ENCODE measurements at places on chromosomes 12 and 14.

DNA sequence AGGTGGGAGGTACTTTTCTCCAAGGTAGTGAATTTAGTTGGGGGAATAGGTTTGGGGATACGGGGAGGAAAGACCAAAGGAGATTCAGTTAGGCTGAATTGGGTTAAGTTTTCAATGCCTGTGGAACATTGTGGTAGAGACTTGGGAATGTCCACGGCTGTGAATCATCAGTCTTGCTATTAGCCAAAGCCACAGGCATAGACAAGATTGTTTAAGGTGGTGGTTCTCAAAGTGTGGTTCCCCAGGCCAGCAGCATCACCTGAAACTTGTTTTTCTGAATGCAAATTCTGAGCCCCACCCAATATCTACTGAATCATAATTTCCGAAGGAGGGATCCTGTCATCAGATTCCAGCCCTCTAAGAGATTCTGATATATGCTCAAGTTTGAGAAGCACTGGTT, 316.2 kb downstream of the EGLN3 start:
- no peak for DNase-seq

GRCh38 chr14:105377555-105378182, 20.7 kb upstream of the TEX22 start:
- no peak for DNase-seq

- no peak for DNase-seq
Measured at GRCh38 chr12:87931812-87932211, 97.4 kb downstream of the C12orf50 start.

GRCh38 chr12:108319277-108320234, 19.6 kb downstream of the CMKLR1 start:
- no peak for DNase-seq

GRCh38 chr14:85528080-85528896, 1.7 kb upstream of the FLRT2 start:
- DNase-seq, result no peak

- no peak for DNase-seq
Measured at GRCh38 chr12:40921563-40922163, 229.4 kb downstream of the CNTN1 start.

DNA sequence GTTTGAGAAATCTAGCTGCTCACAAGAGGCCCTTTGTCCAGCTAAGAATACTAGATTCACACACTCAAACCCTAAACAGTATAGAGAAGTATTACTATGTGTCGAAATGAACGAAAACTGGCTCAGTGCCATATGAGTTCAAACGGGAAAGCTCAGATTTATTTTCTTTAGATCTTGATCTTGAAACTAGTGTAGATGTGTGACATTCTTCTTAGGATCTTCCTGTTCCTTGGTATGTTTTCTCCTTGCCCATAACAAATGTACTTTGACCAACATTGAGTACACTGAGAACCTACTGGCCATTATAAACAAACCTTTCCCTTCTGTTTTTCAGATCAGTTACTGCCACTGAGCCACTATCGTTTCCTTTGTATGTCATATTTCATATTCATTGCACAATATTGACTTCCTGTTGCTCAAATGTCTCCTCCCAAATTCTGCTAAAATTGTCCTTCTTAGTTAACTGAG, 21.3 kb downstream of the MYBPC1 start:
- DNase-seq, result no peak

DNA sequence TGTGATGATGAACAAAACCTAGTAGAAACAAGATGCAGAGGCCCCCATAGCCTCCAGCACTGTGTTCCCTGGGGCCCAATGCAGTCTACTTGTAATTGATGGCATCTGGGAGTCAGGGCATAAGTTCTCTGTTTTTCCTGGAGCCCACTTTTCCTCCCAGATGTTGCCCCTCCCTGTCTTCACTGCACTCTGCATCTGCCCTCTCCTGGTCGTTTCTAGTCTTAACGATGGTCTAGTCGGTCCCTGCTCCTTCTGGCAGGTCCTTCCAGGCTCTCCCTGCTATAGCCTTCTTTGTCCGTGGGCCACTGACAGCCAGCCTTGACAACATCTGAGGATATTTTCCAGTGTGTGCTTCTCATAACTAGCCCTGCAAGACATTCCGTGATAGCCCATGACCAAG, 208.3 kb downstream of the GXYLT1 start:
- DNase-seq, result no peak

- no peak for DNase-seq
Measured at GRCh38 chr14:90505531-90505930, 108.7 kb downstream of the CALM1 start.

GRCh38 chr12:124335426-124336183, 40.7 kb downstream of the RFLNA start:
- no peak for DNase-seq

DNA sequence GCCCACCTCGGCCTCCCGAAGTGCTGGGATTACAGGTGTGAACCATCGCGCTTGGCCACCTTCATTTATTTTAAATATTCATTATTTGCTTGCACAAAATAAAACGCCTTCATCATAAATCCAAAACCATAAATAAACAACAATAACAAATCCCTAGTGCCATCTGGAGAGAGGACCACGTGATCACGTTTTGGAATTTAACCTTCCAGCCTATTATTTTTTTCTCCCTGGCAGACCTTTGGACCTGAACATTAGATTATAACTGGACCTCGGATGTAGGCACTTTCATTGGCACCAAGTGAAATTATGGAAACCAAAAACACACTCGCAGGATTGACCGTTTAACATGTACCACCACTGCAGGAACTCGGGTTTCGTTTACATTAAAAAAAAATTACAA, 2.0 kb downstream of the DNAH10 start:
- DNase-seq, result no peak

GRCh38 chr12:76144245-76144549, 59.7 kb upstream of the NAP1L1 start:
- DNase-seq, result no peak

GRCh38 chr12:79381248-79382208, 309.2 kb downstream of the PAWR start:
- DNase-seq, result no peak

GRCh38 chr12:124481772-124482566, 85.4 kb downstream of the NCOR2 start:
- DNase-seq, result no peak

- no peak for DNase-seq
Measured at GRCh38 chr14:71692496-71692895, 239.7 kb upstream of the RGS6 start.

- DNase-seq, result no peak
Measured at GRCh38 chr14:61192989-61193388, 88.1 kb downstream of the TMEM30B start.

GRCh38 chr12:64332938-64333337, 57.6 kb downstream of the C12orf56 start:
- no peak for DNase-seq

- no peak for DNase-seq
Measured at GRCh38 chr14:29603696-29604095, 324.0 kb downstream of the PRKD1 start.

DNA sequence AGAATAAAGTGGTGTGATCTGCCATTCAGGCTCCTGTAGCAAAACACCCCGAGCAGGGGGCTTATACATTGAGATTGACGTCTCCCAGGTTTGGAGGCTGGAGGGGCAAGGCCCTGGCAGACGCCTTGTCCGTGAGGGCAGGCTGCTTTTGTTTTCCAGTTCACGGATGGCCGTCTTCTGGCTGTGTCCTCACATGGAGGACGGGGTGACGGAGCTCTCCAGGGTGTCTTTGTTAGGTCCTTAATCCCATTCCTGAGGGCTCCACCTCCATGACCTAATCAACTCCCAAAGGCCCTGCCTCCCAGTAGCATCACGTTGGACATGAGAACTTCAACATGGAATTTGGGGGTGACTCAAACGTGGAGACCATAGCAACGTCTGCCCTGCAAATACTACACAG, 147.7 kb downstream of the KIF26A start:
- DNase-seq, result no peak

GRCh38 chr12:93751864-93752610, 74.9 kb downstream of the CRADD start:
- no peak for DNase-seq

DNA sequence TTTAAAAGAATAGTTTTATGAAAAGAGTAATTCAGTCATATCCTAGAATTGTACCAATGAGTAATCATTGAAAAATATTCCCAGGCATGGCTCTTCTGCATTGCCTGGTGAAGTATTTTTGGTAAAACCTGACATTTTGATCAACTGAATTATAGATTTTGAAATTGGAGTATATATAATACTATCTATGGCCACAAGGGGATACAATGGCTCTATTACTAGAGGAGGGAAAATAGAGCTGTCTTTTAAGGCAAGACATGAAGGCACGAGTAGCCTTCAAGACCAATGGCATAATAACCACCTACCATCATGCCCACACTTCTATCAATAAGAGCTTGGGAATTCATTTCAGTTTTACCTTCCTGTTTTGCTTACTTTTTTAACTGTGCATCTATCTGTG, 1241.4 kb upstream of the TMEM132C start:
- no peak for DNase-seq

- DNase-seq, result no peak
Measured at GRCh38 chr14:64733321-64733720, 29.1 kb downstream of the PLEKHG3 start.

DNA sequence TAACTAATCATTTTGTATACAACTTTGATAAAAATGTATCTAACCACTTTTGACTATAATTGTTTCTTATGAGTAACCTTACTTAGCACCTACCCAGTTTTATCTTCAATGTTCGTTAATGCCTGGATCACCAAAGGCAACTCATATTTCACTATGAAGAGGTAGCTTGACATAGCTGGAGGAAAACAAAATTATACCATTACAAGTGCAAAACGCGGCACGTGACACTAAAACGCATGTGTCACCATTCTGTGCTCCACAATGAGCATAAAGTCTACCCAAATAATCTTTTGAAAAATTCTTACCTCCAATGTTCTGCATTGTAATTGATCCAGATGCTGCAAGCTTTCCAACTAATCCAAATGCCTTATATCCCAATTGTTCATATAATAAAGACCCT, 5.8 kb downstream of the SLC38A2 start:
- no peak for DNase-seq

- DNase-seq, result no peak
Measured at GRCh38 chr12:126107659-126108058, 1042.4 kb downstream of the AACS start.

DNA sequence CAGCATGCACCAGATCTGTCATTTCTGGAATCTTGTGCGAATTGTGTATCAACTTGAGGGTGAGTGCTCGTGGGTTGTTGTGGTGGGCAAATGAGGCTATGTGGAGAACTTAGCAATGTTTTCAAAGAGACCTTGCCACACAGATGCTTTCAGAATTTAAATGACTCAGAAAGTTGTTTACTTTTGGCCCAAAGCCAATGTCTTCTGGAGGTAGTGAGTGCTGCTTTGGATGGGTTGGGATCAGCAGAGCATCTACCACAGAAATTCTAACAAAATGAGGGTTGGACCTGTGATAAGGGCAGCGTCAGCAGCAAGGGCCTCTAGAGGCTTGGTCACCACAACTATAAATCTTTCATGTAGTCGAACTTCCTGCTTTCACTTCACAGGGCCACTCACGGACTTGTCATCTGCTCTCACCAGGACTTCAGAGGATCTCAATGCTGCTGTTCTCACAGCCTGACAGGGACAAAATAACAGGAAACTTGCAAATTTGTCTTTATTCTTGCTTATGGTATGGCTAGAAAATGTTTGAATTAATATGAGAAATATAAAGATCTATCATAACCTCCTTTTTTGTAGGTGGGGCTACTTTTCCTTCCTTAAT, 111.4 kb downstream of the DACT1 start:
- DNase-seq, result peak; percentile 31

- DNase-seq, result no peak
Measured at GRCh38 chr14:93709249-93709648, 79.0 kb downstream of the PRIMA1 start.

GRCh38 chr12:62861586-62861985, 73.4 kb downstream of the PPM1H start:
- no peak for DNase-seq

DNA sequence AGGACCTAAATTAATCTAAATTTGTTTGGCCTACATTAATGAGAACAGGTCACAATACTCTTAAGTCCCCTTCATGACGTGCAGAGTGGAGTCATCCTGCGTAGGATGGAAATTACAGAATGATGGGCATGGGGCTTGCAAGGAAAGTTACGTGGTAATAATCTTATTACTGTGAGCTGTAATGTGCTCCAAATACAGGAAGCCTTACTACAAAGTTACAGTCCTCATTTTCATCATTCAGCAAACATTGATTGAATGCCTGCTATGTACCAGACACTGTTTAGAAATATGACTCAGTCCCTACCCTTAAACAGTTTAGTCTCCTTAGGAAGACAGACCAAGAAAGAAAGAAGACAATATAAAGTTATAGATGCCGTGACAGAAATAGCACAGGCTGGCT, 9.4 kb downstream of the HIGD1C start:
- DNase-seq, result no peak

DNA sequence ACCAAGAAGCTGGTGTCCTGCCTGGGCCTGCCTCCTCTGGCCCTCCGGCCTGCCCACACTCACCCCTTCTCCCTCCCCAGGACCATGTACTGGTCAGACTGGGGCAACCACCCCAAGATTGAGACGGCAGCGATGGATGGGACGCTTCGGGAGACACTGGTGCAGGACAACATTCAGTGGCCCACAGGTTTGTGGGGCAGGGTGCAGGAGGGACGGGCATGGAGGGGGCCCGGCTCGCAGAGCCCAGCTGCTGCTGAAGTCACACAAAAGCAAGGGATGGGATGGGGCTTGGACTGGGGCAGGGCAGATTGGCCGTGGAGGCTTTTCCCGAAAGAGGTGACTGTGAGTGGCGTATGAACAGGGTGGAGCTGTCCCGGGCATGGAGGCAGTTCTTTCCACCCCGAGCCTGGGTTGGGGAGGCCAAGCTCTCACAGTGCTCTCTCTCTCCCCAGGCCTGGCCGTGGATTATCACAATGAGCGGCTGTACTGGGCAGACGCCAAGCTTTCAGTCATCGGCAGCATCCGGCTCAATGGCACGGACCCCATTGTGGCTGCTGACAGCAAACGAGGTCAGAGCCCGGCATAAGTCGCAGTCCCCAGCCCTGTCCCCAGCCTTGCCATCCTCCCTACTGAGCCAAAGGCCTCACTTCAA, 7.8 kb upstream of the NXPH4 start:
- DNase-seq, result no peak

DNA sequence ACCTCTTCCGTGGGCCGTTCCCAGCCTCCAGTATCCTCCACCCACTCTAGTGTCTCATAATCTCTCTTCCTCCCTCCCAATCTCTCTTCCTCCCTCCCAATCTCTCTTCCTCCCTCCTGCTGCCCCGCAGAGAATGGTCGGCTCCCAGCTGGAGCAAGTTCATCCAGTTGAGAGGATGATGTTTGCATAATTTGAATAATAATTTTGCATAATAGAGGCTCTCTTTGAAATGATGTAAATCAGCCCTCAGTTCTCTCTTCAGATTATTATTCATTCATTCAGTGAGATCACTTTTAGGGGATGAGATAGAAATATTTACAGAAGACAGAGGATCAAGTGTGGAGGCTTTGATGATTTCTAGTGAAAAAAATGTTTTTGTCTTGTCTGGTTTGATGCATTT, 125.0 kb downstream of the PTPN11 start:
- no peak for DNase-seq

GRCh38 chr14:103848175-103849077, 1.1 kb upstream of the PPP1R13B start:
- DNase-seq, result no peak

GRCh38 chr12:3048540-3048939, 28.6 kb upstream of the TSPAN9 start:
- no peak for DNase-seq
